Renal cortex interstitium (tissue), 15 donors: ENCODE measurements at places on chromosomes 12 and 14. TPM values are rescaled to one million over a fixed set of nuclear protein-coding genes. Genes with fewer than 3 reads are reported as not detected.

DNA sequence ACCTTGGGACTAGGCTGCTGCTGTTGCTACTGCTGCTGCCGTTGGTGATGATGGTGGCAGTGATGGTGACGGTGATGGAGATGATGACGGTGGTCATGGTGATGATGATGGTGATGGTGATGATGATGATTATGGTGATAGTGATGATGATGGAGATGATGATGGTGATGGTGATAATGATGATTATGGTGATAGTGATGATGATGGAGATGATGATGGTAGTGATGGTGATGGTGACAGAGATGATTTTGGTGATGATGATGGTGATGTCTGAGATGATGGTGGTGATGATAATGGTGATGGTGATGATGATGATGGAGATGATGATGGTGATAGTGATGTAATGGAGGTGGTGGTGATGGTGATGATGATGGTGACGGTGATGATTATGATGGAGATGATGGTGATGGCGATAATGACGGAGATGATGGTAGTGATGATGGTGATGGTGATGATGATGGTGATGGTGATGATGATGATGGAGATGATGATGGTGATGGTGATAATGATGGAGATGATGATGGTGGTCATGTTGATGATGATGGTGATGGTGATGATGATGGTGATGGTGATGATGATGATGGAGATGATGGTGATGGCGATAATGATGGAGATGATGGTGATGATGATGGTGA lies 156.8 kb upstream of the PWP1 start:
- no peak for DNase-seq

The AMIGO2 gene
- 40.5 TPM for polyA plus RNA-seq

- DNase-seq: no peak
Observed at GRCh38 chr12:25866586-25867378, 91.7 kb upstream of the RASSF8 start.

- no peak for DNase-seq
Observed at GRCh38 chr12:802242-803120, 50.1 kb downstream of the WNK1 start.

- DNase-seq: no peak
Observed at GRCh38 chr14:105616802-105617192, 90.4 kb downstream of the TMEM121 start.

- DNase-seq: no peak
Observed at GRCh38 chr14:75200451-75200850, 24.0 kb upstream of the TMED10 start.

The KCNC2 gene
- polyA plus RNA-seq: 0.40 TPM
